GM04504 (cell line): ENCODE measurements at places on chromosomes 3 and 15.
A peak's percentile ranks its signal among the peaks of the same experiment; 100 is the strongest.

DNA sequence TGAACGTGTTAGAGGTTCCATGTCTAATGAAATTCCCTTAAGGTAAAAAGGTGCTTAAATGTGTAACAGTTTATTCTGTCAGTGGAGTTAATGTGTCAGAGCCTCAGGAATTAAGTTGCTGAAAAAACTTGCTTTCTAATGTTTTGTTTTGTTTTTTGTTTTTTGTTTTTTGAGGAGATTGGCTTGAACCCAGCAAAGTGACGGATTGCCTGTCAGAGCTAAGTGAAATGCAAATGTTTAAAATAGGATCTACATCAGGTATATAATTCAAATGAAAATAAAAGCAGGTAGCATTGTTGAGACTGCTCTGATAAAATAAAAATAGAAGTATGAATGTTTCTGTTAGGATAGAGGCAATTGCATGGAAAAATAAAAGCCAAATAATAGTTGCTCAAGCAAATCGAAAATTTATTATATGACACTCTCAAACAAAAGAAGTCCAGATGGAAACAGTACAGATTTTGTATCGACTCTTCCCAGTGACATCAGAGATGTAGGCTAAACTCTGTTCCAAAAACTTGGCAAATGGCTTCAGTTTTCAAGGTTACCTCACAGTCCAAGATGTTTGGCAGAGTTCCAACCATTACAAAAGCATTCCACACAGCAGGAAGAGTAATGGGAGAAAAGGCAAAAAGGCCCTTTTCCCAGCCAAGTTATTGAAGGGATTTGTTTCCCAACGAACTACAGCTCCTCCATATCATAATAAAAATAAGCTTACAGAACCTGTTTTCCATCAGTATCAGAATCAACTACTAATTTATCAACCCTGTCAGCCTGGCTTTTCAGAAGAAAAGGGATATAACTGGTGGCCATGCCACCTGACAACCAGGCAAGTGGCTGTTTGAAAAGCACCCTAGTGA is 291.0 kb downstream of the TBL1XR1 start:
- DNase-seq = peak; percentile 4

DNA sequence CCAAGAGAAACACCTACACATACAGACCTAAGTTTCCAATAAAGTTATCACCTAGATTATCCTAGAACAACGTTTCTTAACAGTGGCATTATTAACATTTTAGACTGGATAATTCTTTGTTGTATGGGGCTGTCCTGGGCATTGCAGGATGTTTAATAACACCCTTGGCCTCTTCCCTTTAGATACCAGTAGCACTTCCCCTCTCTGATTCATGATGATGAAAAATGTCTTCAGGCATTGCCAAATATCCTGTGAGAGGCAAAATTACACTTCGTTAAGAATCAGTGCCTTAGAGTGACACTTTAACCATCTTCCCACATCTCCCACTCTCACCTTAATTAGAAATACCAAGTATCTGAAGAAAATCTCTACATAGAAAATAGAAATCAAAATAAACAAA is 352.6 kb downstream of the CGGBP1 start:
- DNase-seq = no peak

DNA sequence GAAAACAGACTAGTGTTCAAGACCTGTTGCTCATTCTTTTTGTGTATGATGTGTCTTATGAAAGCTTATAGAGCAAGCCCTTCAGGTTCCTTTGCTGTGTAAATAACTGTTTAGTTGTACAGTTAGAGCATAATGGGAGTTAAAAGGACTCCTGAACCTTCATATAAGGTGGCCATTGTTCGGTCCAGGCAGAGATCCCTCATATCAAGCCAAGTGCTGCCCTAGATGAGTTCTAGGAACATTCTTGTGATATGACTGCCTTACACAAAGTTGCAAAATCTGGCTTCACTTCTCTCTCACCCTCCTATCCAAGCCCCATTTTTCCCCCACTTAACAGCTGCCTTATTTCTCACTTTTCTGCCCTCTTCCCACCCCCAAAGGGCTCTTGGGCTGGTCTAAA is 26.9 kb downstream of the GYG1 start:
- no peak for DNase-seq

GRCh38 chr3:112403103-112403502 is 70.1 kb downstream of the CD200 start:
- DNase-seq = no peak

- no peak for DNase-seq
Observed at GRCh38 chr3:184186184-184186901, at the start of gene ABCF3. Gene ABCF3 (plus strand): TSS chr3:184186199. CDS start chr3:184186208, 9 bp downstream.

DNA sequence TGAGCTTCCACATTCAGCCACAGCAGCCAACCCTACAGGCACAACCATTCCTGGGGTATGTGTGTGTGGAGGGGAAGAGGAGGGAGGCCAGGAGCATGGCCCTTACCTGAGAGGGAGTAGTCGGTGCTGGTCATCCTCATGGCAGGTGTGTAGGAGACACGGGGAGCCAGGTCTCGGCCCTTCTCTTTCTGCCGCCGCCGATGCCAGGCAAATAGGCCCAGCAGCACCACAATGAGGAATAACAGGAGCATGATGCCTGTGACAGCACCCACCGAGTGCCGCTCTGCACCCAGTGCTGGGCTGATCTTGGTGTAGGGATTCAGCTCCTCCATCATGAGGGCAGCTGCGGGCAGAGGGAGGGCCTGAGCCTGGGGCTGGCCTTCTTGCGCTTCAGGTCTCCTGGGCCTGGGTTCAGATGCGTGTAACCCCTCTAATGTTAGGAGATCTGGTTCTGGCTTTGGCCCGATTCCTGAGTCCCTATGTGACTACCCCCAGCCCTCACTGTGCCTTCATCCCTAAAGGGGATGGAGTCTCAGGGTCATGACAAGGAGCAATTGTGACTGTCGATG is 44.4 kb downstream of the RAB11A start:
- DNase-seq = no peak

GRCh38 chr3:99645277-99646106 is 7.1 kb downstream of the COL8A1 start:
- no peak for DNase-seq

DNA sequence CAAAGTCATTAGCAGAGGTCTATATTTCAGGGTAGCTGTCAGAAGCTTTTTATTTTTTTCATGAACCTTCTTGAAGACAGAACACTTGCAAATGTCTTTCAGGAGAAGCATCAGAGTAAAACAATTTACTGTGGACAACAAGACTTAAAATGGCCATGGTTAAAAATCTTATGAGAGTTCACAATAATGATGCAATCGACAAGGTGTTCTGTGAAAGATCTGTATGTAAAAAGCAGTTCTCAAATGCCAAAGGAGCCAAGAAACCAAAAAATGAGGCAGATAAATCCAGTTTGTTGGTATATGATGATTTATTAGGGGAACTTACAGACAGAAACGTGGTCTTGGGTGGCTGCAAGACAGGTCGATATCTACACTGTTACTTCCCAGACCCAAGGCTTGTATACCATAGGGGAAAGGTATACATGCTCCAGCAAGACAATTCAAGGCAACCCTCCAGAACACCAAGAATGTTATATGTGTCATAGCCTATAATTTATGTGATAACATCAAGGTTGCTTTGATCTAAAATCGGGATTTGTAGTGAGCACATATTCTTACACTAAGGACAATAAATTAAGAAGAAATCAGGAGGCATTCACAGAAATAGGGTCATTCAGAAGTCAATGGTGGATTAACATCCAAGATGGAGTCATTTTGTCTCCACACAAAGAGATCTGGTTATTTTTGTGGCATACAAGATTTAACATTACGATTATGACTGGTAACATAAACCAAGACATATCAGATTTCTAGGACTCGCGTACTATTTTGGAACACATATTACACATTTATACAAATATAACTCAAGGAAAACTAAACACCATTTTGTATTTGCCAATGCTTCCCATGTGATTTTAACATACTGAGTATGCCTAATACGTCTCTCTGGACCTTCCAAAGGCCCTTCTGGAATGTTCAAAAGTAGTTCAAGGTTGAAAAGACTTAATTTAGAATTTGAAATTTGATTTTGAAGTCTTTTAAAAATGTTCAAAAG is 316.4 kb downstream of the THSD4 start:
- DNase-seq = no peak

GRCh38 chr15:81060907-81061306 is 60.2 kb downstream of the TLNRD1 start:
- DNase-seq = no peak

- no peak for DNase-seq
Observed at GRCh38 chr3:162704238-162704637, 1207.6 kb downstream of the OTOL1 start.

- no peak for DNase-seq
Observed at GRCh38 chr15:49621887-49622286, 1.0 kb downstream of the DTWD1 start.

DNA sequence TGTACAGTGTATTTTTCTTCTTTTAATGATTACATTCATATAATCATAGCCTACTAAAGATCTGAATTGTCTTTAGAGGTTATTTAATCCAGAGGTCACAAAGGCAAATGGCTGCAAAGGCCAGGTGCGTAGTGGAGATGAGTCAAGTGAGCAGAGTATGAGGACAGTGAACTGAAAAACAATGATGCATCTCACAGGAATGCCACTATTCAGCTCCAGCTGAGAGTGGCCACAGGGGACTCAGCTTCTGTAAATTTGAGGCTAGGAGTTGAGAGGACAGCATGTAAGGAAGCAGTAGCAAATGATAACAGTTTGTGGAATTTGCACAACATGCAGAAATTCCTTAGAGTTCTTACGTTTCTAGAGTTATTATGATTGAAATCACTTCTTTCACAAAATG is 50.4 kb downstream of the COL6A5 start:
- no peak for DNase-seq

DNA sequence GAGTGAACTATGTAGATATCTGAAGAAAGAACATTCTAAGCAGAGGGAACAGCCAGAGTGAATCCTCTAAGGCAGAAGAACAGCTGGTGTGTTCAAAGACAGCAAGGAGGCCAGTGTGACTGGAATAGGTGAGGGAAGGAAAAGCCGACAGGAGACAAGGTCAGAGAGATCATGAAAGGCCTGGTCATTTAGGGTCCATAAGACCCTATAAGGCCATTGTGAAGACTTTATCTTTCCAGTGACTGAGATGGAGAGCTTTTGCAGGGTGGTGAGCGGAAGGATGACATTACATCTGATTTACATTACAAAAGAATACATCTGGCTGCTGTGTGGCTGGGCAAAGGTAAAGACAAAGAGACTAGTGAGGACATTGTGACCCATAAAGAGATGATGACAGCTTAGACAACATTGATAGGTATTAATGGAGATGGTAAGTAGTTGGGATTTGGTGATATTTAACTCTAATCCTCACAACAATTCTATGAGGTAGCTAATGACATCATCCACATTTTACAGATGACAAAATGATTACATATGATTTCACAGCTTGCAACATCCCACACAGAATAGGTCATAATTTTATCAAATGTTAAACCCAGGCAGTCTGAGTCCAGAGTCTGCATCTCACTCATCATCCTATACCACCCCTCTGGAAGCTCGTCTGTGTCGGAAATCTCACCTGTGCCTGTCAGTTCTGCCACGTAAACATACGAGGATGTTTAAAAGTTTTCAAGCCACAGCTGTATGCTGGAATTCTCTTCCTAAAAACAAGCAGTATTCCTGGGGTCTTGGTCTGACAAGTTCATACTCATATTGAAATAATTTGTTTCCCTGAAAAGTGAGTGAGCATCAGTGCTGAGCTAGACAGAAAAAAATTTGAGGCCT is 70.2 kb upstream of the PIK3R4 start:
- no peak for DNase-seq

DNA sequence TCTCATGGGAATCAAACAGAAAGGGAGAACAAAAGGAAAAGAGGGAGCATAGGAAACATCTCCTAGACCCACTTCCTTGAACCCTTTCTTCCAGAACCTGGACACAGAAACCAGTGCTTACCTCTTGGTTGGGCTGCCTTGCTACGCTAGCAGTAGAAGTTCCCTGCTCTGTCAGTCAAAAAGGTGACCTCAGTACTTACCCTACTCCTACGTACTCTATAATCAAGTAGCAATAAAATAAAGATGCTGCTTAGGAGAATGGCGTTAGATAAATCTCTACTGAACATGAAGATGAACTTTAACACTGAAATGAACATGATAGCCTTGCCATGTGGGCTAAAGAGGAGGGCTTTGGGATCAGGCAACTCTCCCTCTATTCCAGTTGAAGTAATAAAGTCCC is 7.4 kb downstream of the VEPH1 start:
- DNase-seq = no peak

DNA sequence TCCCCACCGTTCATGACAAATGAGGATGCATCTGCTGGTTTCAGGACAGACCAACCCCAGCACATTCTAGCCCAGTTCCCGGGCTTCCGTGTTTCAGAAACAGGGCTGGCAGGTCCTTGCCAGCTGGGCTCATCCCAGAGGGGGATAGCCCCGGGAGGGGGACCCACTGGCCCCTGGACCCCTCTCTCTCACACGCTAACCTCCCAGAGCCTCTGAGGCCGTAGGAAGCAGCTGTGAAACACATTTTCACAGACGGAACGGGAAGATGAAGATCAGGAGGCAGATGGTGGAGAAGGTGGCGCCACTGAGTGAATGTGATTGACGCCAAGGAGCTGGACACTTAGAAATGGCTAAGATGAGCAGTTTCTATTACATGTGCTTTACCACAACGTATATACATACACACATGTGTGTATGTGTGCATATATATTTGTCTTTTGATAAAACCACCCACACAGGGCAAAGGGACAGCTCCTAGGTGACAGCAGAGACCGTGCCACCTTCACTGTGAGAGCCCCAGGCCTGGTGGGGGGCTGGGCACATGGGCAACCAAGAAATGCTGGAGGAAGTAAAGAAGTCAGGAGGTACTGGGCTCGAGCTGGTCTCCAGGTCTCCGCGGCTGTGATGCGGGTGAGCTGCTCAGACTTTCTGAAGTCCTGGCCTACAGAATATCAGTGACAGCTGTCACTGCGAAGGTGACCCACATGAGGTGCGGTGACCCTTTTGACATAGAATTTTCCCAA is 168.6 kb upstream of the IQSEC1 start:
- no peak for DNase-seq

DNA sequence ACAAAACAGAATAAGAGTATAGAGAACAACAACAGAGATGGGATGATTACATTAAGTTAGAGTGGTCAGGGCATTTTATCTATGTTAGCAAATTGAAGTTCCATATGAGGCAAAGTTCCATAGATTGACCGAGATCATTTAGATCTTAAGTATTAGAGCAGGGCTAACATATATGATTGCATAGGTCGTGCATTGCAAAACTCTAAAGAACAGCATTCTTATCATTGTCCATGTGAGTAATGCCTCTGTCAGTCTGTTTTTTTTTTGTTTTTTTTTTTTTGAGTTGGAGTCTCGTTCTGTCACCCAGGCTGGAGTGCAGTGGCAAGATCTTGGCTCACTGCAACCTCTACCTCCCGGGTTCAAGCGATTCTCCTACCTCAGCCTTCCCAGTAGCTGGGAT is 341.7 kb upstream of the KCNH8 start:
- DNase-seq = no peak
